ENCODE measurements at places on chromosomes 3 and 15.

DNA sequence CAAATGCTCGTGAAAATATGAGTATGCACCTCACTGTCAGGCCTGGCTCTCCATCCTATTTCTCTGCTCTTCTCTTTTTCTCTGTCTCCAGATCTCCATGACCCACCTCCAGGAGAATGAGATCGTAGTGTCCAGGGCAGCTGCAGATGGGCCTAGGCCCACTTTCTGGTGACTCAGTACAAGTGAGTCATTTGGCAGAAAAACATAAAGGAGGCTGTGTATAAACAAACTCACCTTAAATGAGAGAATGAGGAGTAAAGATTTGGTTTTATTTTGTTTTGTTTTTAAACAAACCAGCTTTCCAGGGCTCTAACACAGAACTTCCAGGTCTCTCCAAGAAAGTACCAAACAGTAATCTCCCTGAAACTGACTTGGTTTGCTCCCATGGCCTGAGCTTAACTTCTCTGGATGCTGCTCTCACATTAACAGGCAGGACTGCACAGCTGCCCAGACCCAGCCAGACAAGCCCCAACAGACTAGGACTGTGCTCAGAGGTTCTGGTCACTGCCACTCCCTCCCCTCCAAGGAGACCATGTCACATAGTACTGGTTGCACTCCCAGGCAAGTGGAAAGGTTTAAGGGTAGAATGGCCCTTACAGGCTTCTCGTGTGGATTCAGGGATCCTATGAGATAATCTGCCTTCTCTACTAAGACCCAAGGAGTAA, 1.5 kb upstream of the HEG1 start:
- DNase-seq, result no peak

GRCh38 chr3:134211797-134212196, 38.9 kb downstream of the RYK start:
- DNase-seq, result peak; percentile 45

DNA sequence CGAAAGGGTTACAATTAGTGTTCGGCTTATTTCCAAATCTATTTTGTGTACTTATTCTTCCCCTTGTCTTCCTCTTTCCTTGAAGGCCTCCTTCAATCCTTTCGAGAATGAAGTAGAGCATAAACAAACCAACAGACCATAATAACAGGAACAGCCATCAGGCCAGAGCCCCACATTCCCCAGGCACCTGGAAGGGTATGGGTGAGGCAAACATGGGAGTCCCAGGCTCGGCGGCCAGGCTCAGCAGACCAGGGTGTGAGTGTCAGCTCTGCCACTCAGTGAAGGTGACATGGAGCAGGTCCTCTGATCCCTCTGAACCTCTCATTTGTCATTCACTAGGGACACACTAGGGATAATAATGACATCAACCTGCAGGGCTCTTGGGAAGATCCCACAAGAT, 13.8 kb downstream of the ALS2CL start:
- DNase-seq, result no peak

DNA sequence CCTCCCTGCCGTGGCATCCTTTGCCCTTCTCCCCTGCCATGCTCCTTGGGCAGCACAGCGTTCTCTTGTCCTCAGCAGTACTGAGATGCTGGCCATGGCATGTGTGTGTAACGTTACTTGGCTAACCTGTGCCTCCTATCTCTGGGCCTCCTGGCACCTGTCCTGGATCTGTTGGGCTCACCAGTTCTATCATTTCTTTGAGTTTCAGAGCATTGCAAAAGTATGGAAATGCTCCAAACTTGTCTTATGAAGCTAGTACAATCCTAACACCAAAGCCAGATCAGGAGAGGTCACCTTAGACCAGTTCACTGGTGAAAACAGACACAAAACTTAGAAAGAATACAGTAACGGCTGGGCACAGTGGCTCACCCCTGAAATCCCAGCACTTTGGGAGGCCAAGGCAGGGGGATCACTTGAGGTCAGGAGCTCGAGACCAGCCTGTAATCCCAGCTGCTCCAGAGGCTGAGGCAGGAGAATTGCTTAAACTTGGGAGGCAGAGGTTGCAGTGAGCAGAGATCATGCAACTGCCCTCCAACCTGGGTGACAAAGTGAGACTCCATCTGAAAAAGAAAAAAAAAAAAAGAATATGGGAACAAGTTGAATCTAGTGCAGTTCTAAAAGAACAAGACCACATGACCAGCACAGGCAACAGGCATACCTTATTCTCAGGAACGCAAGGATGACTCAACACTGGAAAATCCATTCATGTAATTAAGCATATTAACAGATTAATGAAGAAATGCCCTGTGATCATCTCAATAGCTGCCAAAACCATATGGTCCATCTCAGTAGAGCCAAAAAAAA, 62.4 kb upstream of the TRPM1 start:
- no peak for DNase-seq

DNA sequence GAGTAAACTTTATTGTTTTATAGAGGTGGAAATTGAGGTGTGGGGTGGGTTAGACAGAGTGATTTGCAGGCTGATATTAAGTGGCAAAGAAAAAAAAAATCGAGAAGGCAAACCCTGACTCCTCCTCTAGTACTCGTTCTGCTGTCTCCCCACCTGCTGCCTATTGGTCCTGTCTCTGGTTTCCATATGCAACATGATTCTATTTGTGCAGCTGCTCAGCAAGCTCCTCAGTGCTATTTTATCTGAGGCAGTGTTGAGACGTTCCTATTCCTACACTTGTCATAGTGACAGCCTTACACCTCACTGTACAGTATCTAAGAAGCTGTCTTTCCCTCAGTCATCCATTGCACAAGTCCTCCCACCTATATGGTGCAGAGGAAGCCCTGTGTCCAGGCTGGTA, 45.1 kb downstream of the RSL24D1 start:
- no peak for DNase-seq

DNA sequence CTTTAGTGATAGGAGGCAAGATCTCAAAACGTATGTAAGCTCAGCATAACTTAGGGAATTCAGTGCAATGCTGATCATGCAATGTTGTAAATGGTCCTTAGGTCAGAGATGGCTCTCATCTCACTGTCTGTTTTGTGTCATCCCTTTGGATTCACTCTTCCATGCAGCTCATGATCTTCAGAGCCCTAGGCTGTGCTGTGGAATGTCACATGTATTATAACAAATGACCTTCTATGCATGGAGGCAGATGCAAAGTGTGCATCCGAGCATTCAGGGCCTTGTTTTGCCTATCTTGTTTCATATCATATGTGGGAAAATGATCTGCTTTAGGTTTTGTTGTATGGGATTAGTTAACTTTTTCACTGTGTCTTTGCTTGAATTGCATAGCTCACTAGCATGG, 40.5 kb upstream of the PDZRN3 start:
- DNase-seq, result no peak

DNA sequence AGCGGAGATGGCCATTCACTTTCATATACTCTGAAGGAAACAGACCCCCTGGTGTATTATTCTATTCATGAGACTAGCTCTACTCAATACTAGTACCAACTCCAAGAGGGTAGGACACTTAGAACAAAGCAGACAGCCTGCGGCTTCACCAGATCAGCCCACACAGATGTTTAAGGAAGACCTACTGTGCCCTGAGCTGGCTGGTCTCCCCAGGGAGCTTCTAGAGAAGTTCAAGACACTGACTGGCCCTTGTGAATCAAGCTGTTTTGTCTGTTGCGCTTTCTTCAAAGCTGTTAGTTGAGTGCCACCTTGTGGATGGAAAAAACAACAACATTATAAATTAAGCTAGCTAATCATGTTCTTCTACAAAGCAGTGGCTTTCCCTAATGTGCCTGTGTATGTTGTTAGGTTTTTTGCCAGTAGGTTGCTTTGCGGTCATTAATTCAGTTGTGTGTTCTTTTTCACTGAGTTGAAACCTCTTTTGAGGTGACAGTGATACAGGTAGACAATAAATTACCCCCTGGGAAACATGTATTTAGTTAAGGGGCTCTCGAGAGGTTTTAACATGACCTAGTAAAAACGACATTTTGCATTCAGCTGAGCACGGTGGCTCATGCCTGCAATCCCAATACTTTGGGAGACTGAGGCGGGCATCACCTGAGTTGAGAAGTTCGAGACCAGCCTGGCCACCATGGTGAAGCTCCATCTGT, 64.2 kb upstream of the MYZAP start:
- DNase-seq, result peak; percentile 41

DNA sequence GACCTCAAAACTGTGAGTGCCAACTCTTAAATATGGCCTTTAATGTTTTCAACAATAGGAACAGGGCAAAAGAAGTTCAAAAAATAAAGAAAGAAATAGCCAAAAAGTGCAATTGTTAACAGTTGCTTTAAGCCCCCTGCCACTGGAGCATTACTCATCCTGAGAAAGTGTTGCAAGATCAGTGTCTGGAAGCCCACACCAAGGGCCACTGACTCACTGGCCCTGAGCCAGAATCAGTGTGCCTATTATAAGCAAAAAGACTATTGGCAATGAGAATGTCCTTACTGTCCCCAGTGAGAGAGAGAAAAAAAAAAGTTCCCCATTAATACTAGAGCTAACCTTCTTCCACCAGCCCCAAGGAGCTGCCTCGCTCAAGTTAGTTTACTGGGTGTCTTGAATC, 480.1 kb upstream of the ZNF385D start:
- DNase-seq, result no peak

DNA sequence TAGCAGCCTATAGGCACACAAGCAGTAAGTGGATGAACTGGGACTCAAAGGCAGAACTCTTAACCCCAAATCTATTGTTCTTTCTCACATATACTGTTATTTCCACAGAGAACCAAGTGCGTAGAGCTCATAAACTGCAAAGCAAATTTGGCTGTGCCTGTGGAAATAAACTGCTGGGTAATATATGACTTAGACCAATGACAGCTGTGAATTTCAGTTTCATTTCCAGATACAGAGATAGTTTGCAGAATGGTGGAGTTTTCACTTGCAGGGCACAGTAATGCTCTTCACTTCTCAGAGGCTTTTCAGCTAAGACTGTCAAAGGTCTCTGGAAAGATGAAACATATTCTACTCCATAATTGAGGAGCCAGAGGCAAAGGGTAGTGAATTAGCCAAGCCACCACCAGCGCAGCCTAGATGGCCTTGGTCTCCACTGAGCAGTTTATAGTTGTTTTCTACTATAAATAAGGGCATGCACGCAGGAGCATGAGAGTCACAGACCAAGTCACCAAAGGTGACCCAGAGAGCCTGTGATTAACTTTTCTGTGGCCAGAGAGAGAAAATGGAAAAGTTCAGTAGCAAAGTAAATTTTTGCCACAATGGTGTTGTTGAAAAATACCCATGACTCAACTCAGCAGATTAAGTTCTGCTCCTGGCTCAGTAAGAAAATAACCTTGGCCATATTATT, 180.7 kb upstream of the GRM7 start:
- no peak for DNase-seq

DNA sequence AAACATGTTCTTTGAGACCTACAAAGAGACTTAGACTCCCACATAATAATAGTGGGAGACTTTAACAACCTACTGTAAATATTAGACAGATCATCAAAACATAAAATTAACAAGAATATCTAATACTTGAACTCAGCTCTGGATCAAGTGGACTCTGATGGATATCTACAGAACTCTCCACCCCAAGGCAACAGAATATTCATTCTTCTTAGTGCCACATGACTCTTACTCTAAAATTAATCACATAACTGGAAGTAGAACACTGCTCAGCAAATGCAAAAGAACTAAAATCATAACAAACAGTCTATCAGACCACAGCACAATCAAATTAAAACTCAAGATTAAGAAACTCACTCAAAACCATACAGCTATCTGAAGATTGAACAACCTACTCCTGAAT, 15.9 kb upstream of the PLSCR2 start:
- no peak for DNase-seq

DNA sequence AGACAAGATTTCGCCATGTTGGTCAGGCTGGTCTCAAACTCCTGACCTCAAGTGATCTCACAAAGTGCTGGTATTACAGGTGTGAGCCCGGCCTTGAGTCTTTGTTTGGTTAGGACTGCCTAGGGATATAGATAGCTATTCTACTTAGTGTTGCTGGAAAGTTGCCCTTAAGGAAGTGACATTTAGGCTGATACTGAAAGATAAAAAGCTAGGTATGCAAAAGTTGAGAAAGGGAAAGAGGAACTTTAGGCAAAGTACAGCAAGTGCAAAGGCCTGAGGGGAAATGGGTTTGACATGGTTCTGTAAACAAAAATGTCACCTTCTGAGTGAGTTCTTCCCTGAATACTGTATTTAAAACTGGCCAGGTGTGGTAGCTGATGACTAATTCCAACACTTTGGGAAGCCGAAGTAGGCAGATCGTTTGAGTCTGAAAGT, 111.5 kb downstream of the ZNF609 start:
- DNase-seq, result no peak

- DNase-seq, result no peak
Observed at GRCh38 chr15:90306560-90306959, 41.1 kb downstream of the NGRN start.

DNA sequence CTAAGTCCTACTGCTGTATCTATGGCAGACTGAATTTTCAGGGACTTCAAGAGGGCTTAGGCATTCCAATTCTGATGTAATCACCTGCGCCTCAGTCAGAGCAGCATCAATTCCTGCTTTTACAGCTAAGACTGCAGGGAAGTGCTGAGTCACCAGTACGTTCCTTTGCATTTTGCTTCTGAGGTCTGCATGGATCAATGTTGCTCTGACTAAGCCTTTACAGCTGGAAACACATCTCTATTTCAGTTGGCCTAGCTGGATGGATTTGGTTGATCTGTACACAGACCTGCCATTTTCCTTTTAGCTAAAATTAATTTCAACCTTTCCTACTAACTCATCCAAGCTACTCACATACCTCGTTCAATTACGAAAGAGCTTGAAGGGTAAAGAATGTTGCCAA, 51.3 kb downstream of the ETV5 start:
- DNase-seq, result no peak

DNA sequence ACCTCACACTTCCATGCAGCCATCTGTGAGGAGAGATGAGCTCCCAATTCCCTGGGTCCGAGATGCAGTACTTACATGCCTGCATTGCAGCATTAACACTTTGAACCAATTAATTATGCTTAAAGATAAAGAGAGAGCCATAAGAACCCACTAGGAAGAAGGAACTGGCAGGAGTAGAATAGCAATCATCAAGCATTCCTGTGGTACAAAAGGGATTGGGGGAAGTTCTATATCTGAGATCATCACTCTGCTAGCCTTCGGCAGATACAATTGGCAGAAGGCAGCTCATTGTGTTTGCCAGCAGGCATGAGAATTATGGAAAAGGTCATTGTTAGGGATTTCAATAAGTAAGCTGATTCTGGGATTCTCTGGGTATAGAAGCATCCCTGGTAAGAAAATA, 891.4 kb downstream of the NTRK3 start:
- no peak for DNase-seq

DNA sequence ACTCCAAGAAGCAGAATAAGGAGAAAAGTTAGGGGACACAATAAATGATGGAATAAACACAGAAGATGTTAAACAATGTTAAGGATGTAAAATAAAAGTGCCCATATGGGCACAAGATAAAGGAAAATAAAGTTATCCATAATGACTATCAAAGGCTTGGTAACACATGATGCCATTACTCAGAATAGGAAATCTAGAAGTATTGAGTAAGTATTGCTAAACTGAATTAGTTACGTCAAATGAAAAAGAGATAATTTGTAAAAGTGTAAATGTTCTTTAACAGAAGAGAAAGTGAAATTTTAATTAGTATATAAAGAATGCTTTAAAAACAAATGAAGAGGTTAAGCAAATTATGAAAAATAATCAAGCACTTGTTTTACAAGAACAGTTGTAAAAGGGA, 6.7 kb downstream of the COPS2 start:
- DNase-seq, result no peak
